ENCODE measurements at places on chromosomes 11 and 22.

DNA sequence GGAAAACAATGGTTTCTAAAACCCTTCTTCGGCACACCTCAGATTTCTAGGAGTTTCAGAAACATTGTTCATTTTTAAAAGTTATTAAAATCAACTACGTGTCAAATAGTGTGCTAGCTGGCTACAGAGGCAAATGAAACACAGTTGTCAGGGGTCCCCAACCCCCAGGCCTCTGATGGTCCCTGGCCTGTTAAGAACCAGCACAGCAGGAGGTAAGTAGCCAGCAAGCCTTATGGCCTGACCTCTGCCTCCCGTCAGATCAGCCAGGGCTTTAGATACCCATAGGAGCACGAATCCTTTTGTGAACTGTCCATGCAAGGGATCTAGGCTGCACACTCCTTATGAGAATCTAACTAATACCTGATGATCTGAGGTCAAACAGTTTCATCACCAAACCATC is 648.2 kb downstream of the FAM181B start:
- DNase-seq: no peak

- DNase-seq: no peak
Measured at GRCh38 chr22:46914481-46914880, 152.0 kb downstream of the TBC1D22A start.

- DNase-seq: no peak
Measured at GRCh38 chr11:707817-708420, 1.9 kb downstream of the EPS8L2 start.

DNA sequence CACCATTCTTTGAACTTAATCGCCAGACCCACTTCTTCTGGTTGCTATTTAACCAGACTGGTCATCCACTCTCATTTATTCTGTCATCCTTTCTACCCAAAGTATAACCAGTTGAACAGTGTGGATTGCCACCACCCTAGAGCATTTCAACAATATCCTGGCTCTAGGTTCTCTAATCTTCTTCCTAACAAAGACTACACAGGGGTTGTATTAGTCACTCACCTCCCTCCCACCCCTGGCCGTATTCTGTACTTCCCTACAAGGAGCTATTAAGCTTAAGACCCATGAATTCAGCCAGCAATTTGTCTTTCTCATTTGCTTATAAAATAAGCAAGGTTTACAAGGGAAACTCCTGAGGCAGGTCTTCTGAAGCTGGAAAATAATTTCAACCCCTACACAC is 46.9 kb upstream of the CEP126 start:
- DNase-seq: no peak

DNA sequence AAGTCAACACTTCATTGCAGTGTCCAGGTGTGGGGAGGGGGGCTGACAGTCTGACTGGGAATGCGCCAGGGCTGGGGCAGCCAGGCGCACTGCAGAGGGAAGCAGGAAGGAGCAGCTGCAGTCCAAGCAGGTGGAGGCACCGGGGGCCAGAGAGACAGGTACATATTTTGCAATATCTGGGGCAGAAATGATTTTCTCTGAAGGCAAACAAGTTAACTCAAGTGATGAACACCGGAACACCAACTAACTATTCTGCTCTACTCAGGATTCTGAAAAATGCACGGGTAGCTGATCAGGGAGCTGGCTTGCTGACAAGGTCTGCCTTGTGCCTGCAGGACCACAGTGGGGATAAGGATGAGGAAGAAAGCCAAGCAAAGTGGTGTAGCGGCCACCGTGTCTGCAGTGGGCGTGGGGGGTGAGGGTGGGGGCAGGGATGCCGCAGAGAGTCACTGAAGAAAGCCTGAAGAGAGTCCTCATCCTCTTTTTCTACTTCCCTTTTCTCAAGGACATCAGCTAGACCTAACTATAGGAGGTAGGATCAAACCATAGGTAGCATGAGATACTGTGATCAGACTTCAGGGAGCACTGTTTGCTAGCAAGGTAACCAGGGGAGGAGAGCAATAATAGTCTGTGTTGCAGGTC is 83.4 kb downstream of the SCN3B start:
- DNase-seq: no peak

DNA sequence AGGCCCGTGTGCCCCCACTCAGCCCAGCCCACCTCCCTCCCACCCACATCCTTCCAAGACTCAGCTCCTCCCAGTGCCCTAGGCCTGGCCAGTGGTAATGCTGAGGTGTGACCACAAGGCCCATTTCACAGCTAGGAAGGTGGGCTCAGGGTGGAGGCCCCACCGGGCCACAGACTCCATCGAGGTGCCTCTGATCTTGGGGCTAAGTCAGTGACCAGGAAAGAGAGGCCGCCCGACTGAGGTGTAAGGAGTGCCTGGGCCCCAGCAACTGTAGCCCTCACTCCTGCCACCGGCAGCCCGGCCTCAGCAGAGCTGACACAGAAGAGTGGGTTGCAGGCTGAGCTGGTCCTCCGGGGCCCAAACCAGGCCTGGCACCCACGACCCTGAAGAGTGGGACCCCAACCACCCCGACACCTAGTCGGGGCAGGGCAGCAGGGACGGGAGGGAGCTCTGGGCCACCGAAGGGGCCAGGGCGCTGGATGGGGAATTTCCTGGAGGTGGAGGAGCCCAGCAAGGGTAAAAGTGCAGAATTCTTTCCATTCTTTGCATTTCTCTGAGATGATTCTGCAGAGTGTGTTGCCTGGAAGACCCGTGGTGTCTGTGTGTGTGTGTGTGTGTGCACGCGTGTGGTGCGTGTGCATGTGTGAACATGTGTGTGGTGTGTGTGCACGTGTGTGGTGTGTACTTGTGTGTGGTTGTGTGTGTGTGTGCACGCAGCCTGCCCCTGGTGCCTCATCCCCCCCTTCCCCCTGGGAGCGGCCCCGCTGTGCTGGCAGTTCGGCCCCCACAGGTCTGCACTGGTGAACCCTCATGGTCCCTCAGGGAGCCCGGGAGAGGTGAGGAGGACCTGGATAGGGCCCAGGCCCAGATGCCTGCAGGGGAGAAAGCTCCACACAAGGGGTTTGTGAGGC is 8.3 kb upstream of the PIM3 start:
- DNase-seq: no peak
